ENCODE measurements at places on chromosomes 7 and 10.
A peak's percentile ranks its signal among the peaks of the same experiment; 100 is the strongest.

- DNase-seq, result no peak
Measured at GRCh38 chr7:25005658-25006057, 25.7 kb upstream of the OSBPL3 start.

DNA sequence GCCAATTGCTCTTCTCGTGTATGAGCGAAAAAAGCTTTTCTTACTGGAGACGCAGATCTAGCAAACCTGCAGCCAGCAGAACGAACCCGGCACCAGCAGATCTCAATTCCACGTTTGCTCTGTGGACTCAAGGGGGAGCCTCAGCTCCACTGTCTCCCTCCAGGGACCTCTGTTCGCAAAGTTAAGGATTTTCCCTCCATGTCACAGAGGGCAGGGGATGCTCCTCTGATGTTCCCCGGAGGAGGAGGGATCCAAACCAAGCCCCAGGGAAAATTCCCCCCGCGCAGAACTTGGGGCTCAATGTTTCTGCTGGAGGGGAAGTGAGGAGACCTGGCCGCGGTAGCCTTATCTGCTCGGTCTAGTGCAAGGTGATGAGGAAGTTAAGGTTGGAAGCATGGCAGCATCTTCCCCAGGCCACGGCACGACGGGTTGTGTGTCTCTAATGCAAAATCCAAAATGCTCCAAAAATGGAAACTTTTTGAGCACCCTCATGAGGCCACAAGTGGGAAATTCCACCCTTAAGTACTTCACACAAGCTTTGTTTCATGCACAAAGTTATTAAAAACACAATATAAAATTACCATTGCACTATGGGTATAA, 9.0 kb downstream of the IQCE start:
- peak; percentile 10 for DNase-seq

DNA sequence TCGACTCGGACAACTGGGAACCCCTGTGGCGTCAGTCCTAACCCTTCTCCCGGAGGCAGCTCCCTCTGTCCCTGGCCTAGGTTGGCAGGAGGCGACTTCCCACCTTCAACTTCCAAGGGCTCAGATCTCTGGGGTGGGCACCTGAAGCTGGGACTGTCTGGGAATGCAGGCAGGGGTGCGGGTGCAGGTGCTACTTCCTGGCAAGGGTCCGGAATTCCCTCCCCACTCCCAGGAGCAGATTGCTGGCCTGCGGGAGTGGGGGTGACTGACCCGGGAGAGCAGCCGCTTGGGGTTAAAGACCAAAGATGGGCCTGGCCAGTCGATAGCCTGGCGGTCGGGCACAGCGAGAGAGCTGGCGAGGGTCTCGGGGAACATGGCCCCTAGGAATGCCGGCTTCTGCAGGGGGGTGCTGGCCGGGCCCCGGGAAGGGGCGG, 387 bp downstream of the EPHA1 start:
- no peak for DNase-seq

DNA sequence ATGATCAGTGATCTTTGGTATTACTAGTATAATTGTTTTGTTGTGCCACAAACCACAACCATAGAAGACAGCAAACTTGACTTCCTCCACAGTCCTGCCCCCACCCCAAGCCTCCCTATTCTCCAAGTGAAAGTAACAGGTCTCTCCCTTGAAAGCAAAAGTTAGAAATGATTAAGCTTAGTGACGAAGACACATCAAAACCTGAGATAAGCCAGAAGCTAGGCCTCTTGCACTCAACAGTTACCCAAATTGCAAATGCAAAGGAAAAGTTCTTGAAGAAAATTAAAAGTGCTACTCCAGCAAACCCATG, 7.5 kb downstream of the SAR1A start:
- DNase-seq, result no peak

DNA sequence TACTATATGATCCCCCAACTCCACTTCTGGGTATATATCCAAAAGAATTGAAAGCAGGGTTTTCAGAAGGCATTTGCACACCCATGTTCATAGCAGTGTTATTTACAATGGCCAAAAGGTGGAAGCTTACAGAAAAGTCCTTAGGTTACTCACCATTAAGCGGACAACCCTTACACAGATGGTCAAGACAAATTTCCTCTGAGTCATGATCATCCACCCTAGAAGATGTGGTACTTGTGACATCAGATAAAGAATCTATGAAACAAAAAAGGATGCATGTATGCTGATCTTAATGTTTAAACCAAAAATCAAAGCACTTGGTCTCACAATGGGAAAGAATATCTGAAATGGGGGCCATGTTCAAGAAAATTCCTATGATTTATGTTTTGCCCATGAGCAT, 31.1 kb downstream of the ZC3HAV1 start:
- no peak for DNase-seq

DNA sequence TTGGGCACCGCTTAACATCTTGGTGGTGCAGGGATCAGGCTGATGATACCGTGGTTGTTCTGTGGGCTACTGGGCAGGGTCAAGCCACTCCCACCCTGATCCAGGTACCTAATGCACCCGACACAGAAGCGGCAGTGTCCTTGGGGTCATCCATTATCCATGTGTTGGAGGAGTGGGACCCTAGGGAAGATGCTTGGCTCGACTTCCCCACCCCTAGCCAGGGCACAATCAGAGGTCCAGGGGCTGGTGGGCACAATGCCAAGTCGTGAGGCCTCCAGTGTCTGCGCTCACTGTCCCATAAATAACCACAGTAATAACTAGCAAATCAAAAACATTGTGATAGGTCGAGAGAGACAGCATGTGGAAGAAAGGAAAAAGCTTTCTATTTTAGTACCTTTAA, 37.7 kb downstream of the HTRA1 start:
- DNase-seq, result no peak

GRCh38 chr7:20249376-20249775, 32.2 kb upstream of the MACC1 start:
- DNase-seq, result no peak
